A375 (cell line): ENCODE measurements at places on chromosomes 6 and 20. TPM values are rescaled to one million over a fixed set of nuclear protein-coding genes. Genes with fewer than 3 reads are reported as not detected.

Gene BTN1A1
- total RNA-seq, result not detected in 2 replicates

Gene SRSF3
- 331 and 464 TPM in 2 replicates for total RNA-seq

Gene WFDC12
- not detected in 2 replicates for total RNA-seq

Gene PLCB4
- 5.7 and 7.5 TPM in 2 replicates for total RNA-seq

Gene DOK5
- 0.40 and 0.53 TPM in 2 replicates for total RNA-seq

Gene CST5
- not detected in 2 replicates for total RNA-seq

Gene ENPP4
- 0.93 and 1.0 TPM in 2 replicates for total RNA-seq
